Stimulated activated CD4-positive, alpha-beta T cell treated with anti-CD3 and anti-CD28 coated beads, Interleukin-2, amount 100 ng/mL, for 4 hours (primary cell): ENCODE measurements at places on chromosomes 12 and 14.

DNA sequence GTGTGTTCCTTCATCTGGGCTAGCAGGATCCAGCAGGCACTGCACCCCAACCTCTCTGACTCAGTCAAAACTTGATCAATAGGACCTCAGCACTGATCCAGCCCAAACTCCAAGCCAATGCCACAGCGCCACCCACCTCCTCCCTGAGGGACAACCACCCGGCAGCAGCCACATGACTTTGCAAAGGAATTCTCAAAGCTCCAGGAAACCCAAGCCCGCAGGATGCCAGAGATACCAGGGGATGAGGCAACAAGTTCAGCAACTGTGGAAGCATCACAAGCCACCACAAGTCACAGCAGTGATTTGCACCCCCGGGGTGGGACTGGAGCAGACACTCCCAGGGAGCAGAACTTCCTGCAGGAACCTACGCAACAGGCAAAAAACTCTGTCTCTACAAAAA is 37.3 kb downstream of the ACTN1 start:
- no peak for DNase-seq

DNA sequence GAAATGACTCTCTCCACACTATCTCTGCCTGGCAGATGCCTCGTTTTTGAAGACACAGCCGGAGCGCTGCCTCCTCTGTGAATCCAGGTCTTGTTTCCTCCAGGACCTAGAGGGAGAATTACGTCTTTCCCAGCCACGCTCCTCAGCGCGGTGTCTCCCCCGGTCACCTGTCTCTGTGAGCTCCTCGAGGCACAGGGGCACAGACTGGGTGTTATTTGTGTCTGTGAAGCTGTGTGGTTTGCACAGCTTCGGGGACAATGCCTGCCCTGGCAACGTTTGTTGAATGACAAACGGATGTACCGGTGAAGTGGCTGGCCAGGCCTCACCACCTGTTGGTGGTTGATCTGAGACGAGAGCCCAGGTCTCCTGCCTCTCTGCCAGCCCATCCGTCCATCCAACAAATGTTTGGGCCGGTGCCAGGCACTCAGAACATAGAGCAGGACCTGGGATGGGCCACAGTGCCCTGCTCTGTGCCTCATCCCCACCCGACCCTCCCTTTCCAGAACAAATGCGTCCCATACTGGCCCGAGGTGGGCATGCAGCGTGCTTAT is 6.1 kb downstream of the PTPN6 start:
- no peak for DNase-seq

- DNase-seq = no peak
Observed at GRCh38 chr12:121064116-121064515, 25.1 kb upstream of the OASL start.

DNA sequence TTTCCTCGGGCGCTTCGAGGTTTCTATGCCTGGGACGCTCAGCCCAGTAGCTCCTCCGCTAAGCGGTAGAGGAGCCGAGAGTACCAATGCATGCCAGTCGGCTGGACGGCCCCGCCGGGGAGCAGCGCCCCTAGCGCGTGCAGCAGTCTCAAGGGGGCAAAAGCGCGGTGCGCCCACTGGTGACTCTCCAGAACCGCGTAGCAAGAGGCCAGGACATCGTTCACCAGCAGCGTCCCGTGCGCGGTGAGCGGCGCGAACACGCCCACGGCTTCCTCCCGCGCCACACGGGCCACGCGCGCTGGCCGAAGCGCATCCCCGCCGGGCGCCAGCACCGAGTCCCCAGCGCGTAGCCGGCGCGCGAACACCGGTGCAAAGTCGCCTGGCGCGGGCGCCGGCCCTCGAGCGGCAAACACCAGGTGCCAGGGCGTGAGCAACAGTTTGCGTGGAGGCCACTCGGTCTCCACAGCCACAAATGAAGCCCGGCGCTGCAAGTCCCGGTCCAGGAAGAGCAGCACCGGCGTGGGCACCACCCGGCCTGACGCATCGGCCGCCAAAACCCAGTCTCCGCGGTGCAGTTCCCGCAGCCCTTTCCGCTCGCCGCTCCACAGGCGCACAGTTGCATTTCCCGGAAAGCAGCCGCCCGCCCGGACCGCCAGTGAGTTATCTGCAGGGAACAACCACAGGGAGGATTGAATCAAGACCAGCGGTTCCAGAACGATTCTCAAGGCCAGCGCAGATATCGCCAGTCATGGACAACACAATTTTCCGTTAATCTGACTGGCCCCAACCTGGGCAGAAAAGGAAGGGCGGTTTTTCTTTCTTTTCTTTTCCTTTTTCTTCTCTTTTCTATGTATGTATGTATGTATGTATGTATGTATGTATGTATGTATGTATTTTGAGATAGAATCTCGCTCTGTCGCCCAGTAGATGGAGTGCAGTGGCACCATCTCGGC is 4.5 kb downstream of the DHH start:
- DNase-seq = no peak

GRCh38 chr12:94745562-94745961 is 95.2 kb upstream of the TMCC3 start:
- DNase-seq = no peak

GRCh38 chr14:26400373-26400772 is 197.5 kb downstream of the NOVA1 start:
- DNase-seq = no peak

- no peak for DNase-seq
Observed at GRCh38 chr14:89399594-89400068, 17.4 kb downstream of the FOXN3 start.

DNA sequence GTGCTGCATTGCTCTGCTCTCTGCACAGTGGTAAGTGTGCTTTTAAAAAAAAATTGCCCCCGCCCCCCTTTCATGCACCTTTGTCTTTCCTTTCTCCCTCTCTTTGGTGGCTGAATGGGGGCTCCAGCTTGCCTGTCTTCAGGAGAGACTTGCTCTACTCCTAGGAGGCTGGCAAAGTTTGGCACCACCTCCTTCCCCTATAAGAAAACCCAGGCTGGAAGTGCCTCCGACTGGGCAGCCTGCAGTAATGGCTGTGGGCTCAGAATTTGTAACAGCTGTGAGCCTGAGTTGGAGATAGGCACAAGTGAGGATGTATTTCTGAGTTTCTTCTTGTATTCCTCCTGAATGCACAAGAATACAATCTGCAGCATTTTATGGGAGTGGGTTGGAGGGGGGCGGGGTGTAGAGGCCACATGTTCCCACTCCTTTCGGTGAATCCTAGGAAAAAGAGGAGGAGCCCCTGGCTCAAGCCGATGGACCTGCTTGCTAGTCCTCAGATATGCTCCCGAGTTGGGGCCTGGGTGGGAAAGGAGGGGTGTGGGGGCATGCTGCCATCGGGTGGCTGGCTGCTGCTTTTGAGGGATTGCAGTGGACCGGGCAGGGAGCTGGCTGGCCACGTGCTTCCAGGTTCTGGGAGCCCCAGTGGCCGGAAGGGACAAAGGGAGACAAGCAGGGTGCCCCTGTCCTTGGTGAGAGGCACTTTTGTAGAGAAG is 124.3 kb downstream of the TSPAN9 start:
- DNase-seq = no peak

DNA sequence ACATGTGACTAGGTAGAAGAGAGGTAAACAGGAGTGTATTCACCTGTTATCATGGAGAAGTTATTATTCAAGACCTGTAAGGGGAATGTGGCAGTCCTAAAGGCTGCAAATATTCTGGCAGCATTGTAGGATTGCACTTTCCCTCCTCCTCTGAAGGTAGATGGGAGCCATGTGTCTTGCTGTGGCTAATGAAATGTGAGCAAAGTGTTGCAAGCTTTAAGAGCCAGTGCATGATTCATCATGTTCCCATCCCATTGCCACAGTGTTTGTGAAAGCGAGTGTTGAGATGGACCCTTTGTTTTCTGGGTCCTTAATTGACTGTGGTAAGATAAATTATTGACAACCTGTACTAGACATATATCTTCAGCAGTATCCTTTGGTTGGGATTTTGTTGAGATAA is 128.7 kb downstream of the RGS6 start:
- no peak for DNase-seq

- no peak for DNase-seq
Observed at GRCh38 chr14:59055006-59055405, 133.5 kb upstream of the DAAM1 start.

DNA sequence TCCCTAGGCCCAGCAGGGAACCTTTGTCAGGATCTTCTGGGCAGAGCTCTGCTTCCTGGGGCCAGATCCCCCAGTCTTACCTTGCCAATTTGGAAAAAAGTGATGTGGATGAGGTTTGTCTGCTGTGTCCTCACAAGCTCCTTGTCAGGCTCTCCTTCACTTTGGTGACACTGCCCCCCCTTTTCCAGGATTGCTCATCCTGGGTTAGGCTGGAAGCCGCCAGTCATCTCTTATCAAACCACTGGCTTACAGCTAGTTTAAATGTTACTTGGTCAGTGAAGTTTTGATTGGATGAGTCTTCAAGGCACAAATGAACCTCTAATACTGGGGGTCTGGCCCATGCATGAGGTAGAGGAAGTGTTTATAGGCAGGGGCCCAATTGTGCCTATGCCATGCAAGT is 15.3 kb downstream of the NYNRIN start:
- DNase-seq = no peak

- no peak for DNase-seq
Observed at GRCh38 chr12:65876898-65877721, 52.8 kb downstream of the HMGA2 start.

DNA sequence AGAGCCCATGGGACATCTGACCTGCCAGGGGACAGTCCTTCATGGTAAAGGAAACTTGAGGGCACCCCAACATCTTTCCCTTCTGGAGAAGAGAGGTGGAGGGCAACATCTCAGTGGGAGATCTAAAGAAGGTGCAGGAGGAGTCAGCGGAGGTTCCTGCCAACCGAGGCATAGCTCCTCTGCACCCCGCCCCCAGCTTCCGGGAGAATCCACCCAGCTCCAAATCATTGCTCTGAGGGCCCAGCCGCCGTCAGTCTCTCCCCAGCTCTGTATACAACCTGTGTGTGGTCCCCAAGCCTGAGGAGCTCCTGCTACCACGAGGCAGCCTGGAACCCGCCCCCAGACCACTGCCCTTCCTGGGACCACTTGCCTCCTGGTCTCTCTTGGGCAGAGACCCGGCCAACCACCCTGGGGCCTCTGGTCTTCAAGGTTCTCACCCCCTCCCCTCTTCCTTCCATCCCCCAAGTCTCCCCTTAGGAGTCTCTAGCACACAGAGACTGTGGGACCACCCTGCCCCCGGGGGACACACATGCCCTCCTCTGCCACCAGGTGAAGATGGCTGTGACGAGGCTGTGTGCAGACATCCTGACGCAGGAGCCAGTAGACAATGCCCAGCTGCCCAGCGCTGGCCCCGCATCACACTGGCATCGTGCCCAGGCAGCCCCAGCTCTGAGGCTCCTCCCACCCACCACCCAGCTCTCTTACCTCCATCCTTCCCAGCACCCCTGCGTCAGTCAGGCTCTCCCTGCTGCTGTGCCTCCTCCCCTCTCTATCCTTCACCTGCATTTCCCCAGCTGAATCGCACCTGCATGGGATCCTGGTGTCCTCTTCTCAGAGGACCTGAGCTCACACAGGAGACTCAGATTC is 13.0 kb upstream of the NUDT14 start:
- no peak for DNase-seq

GRCh38 chr14:91817566-91818325 is 49.6 kb downstream of the TC2N start:
- no peak for DNase-seq

DNA sequence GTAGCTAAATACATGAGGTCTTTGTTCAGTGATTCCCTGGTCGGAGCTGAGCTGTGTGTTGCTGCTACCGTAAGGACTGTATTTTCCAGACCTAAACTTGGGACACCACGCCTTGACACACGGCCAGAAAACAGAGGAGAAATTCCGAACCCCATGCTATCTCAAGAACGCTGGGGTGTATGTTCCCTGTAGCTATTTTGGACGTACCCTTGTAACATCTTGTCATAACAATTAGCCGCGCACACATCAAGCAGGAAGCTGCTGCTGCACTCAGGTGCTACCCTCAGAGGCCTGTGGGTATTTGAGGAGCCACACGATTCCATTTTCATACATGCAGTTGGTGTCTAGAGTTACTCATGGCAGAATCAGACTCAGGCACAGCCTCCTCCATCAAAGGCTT is 255.0 kb downstream of the TMEM132C start:
- no peak for DNase-seq

DNA sequence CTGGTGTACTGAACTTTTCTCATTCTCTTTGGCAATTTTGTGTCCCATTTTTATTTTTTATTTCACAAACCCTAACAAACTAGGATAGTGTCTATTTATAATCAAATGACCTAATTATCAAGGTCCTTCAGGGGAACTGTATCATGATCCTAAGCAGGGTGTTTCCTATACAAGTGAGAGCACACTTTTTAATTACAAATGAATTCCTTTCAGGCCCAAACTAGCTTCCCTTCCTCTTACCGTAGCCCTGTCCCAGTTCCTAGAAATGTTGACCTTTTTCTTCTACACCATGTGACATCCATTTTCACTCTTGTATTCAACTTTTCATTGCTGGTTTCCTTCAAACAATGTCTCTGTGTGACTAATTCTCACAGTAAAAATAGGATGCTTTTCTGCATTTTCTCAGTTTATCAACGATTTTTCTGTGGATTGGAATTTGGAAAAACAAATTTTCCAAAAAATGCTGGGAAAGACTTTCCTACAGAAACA is 411.4 kb downstream of the CCDC91 start:
- DNase-seq = no peak

DNA sequence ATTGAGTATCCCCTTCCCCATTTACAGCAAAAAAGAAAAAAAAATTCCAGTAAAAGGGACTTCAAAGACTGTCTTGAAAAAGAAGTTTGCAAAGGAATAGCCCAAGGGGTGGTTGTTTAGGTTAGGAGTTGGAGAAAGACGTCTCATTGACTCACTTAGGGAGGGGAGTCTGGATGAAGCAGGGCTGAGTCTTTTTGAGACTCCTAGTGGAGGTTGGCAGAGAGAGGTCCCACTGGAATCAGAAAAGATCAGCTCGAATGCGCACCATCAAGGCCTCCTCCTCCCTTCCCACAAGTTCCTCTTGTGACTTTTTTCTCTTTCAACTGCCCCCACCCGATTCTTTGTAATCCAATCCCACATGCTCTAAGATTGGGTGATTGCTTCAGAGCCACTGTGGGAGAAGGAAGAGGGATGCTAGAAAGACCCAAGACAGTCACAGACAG is 1.9 kb downstream of the ARHGEF40 start:
- DNase-seq = no peak

DNA sequence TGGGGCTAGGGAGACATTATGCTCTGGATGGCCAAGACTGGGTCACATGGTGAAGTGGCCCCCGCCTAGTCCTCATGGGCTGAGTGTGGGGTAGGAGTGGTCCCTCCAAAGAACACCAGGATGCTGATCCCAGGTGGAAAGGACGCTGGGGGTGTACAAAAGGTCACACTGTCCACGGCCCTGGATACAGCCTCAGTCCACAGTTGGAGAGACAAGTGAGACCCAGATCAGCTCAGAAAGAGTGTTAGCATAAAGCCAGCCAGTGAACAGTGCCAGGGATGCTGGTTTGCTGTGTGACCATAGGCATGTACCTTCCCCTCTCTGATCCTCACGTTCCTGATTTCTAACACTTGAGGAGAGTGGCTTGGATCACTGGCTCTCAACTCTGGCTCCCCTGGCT is 13.4 kb upstream of the OAS2 start:
- no peak for DNase-seq

- no peak for DNase-seq
Observed at GRCh38 chr14:67984274-67984673, 164.7 kb downstream of the RAD51B start.
